ENCODE measurements at places on chromosomes 12 and 14.

DNA sequence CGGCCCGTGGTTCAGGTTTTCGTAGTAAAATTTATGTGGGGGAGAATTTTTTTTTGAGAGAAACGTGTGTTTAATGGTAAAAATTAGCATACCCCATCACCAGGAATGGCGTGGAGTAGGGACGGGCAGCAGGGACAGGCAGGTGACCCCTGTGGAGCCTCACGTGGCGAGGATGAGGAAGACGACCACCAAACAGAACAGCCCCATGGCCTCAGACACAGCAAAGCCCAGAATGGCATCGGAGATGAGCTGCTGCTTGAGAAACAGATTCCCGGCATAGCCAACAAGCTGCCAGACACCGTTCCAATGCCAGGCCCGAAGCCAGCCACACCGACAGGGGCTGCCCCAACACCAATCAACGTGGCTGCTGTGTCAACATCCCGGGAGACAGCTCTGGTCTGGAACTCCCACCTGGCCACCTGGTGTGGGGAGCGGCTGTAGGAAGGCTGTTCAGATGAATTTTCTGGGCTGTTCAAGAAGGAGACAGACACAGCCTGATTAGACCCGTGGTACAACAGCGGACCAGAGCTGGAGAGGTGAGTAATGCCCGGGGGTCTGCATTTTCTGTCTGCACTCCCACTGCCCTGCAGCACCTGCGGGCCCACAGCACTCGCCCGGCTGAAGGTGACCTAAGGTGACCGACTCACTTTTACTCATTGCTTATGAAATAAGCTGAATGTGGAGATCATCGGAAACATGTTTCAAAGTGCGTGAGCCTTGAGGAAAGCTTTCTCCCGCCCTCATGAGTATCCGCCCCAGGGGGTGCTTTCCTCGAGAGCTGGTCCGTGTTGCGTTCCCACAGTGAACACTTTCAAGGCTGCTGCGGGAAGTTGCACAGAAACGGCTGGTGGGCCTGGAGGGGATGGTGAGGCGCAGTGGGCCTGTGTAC lies 10.6 kb downstream of the TMEM121 start:
- DNase-seq: no peak

DNA sequence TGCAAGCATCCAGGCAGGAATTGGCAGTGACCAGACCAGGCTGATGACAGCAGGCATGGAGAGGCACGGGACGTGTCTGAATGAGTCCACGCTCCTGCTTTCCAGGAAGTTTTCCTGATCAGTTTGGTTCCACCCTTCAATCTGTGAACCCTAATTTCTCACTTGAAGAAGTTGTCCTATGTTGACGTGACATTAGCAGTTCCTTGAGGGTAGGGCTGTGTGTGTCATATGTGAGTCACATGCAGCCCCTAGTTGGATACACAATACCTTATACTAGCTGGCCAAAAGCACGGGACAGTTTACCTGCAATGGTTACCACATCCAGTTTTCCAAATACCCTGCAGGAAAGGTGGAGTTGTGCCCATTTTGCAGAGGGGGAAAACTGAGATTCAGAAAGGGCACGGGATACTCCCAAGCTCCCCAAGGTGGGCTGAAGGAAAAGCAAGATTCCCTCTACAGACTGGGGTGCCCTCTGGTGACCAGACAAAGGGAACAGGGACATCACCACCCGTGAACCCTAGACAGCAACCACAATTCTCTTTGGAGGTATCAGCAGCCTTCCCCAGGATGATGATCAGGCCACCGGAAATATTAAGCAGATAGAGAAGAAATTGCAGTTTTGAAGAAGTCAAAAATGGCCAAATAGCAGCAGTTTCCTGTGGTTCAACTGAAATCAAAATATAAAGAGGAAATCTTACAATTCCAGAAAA lies 194.5 kb downstream of the PHETA1 start:
- DNase-seq: no peak

- DNase-seq: no peak
These were observed 279.9 kb downstream of the RPS29 start for GRCh38 chr14:49306152-49306751.

GRCh38 chr12:106134294-106134949 lies 4.3 kb downstream of the NUAK1 start:
- DNase-seq: no peak

DNA sequence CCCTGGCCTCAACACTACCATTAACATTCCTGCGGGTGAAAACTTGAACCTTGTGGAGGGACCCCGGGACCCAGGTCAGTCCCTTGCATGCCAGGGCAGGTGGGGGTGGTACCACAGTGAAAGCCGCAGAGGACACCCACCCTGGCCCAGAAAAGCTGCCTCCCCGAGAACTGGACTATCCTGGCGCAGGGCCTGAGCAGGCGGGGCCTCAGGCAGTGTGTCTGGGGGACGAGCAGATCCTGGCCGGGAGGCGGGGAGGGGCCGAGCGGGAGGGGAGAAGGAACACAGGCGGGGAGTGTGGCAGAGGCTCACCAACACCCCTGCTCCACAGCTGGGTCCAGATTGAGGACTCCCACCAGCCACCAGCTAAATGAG lies 10.0 kb downstream of the AHNAK2 start:
- no peak for DNase-seq

DNA sequence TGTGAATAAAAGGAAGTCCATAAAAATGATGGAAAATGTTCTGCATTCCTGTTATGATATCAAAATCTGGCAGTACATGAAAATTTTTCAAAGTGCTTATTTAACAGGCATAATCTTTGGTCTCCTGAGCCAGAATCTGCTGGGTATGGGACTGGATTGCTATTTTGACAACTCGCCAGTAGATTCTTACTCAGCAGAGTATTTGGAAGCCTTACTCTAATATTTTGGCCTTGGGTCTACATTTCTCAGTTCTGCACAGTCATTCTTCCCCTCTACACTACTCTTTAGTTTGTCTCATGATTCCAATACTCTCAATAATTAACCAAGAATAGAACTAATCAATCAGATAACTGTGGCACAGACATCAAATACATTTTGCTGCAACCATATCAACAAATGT lies 1.1 kb upstream of the SLCO1B1 start:
- DNase-seq: no peak

GRCh38 chr12:43840338-43840737 lies 4.5 kb downstream of the TMEM117 start:
- no peak for DNase-seq

GRCh38 chr14:69327507-69327906 lies 67.5 kb downstream of the GALNT16 start:
- DNase-seq: no peak

- DNase-seq: no peak
These were observed 75.3 kb downstream of the SRGAP1 start for GRCh38 chr12:63919756-63920155.

DNA sequence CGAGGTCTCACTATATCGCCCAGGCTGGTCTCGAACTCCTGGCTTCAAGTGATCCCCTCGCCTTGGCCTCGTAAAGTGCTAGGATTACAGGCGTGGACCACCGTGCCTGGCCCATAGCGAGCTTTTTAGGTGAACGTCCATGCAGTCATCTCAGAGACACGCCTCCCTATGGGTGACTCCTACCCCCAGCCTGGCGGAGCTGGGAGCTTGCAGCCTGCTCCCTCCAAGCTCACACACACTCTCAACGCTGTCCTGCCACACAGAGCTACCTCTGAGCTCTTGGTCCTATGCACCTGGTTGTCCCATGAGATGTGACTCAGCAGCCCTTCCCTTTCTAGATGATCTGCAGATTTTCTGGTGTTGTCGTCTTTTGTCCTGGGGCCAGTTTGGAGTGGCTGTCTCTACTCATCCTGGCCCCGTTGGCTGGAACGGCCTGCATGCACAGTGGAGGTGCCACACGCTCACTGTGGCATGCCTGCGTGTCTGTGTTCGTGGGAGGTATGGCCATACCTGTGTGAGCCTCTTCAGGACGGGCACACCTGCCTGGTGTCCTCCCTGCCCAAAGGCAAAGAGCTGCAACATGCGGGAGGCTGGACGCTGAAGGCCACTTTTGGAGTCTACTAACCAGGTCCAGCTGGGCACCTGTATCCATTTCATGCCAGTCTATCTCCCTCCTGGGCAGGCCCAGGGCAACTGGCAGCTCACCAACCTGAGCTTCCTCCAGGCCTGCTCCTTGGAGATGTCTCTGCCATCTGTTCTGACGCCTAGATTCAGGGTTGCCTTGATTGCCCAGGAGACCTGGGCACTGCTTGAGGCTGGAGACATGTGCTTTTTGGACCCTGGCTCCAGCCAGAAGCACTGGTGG lies 18.1 kb downstream of the CABP1 start:
- DNase-seq: no peak

DNA sequence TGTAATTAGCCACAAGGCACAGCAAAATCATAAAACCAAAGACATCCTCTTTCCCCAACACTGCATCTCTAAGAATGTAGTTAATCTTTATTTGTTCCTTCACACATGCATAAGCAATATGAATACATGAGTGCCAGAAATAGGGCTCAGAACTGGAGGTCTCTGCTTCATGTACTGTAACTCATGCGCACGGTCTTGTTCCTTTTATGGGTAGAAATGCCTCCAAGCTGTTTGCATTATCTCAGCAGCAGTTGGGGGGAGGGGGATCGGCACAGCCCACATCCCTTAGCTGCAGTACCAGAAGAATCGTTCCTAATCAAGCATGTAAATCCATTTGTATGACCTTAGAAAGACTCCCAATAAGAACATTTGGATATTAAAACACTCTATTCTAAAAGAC lies 20.0 kb downstream of the RHOJ start:
- no peak for DNase-seq

DNA sequence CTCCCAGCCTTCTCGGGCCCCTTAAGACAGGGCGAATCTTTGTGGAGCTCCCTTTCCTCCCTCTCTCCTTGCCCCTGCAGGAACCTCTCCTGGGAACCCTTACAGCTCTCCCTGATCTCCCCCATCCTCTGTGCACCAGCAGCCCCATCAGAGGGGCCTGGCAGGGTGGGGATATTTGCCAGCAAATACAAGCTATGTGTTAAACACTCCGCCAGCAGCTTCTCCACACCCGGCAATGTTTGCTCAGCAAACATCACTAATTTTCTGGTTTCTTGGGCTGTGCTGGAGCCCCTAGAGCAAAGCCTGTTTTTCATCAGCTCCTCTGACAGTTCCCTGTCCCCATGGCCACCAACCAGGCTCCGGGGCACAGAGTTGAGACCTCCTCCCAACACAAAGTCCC lies 147.5 kb upstream of the LHX5 start:
- no peak for DNase-seq

GRCh38 chr12:6084261-6084968 lies 40.1 kb downstream of the VWF start:
- DNase-seq: no peak

GRCh38 chr14:81408595-81408994 lies 8.5 kb upstream of the STON2 start:
- DNase-seq: no peak

- no peak for DNase-seq
These were observed 11.8 kb downstream of the HNRNPC start for GRCh38 chr14:21257394-21257909.
